ENCODE measurements at places on chromosomes 3 and 15.

GRCh38 chr3:24286405-24286804, 208.2 kb downstream of the THRB start:
- DNase-seq, result no peak

GRCh38 chr3:38601956-38602550, 47.4 kb downstream of the SCN5A start:
- DNase-seq, result no peak

DNA sequence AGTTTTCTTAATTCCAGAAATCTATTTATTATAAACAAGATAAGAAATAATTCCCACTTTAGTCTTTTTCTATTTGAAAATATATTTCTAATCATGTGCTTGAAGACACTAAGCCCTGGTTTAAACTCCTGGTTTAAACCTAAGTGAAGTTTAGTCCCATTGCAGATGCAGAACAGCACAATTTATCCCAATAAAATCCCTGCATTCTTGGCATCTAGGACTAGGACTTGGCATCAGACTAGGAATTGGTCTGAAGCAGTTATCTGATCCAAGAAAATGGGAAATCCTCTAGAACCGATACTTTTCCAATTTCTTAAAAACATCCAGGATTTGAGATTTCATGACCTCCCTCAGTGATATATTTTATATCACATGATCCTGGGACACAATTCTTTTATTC, 168.8 kb upstream of the VEPH1 start:
- no peak for DNase-seq

DNA sequence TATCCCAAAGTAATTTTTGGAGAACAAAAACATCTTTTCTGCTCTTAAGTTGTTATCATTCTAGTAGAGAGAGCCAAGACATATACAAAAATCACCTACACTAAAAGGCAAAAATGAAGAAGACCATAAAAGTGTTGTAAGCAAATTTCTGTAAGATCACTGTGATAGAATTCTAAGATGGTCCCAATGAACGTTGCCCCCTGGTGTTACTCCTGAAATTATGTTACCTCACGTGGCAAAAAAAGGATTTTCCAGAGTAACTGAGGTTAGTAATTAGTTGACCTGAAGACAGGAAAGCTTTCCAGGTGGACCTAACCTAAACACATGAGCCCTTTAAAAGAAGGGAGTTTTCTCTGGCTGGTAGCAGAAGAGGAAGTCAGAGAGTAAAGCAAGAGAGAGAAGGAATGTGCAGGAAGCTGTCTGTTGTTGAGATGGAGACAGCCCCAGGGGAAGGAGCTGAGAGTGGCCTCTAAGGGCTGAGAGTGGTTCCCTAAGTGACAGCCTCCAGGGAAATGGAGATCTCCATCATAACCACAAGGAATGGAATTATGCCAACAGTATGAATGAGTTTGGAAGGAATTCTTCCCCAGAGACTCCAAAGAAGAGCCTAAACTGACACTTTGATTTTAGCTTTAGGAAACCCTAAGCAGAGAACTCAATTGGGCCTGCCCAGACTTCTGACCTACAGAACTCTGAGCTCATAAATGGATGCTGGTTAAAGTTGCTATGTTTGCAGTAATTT, 205.9 kb downstream of the CD47 start:
- DNase-seq, result no peak

GRCh38 chr15:52078876-52079700, 33.5 kb downstream of the BCL2L10 start:
- DNase-seq, result no peak

- no peak for DNase-seq
These were observed 130.0 kb upstream of the NR2F2 start for GRCh38 chr15:96200357-96200967.

Data from NCI-H1930 (cell line).